AG09319 (cell line): ENCODE measurements at places on chromosomes 6 and 20.
A peak's percentile ranks its signal among the peaks of the same experiment; 100 is the strongest.

- DNase-seq: peak; percentile 47
Observed at GRCh38 chr20:25669826-25670422, 26.7 kb downstream of the ZNF337 start.

DNA sequence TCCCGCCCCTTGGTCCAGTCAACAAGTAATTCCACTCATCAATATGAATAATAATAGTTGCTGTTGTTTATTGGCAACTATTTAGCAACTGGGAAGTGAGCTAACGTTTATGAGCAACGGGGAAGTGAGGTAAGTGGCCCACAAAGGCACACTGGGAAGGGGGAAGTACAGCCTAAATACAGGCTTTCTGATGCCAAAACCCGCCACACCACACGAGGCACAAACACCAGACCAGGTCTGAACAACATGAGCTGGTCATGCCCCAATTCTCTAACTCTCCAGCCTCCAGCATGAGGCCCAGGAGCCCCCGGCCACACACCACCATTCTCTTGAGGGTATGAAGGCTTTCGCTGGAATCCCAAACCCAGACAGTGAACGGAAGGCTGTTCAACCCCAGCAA is 50.8 kb downstream of the PREX1 start:
- no peak for DNase-seq

- DNase-seq: no peak
Observed at GRCh38 chr6:127971945-127972391, 71.1 kb upstream of the THEMIS start.

DNA sequence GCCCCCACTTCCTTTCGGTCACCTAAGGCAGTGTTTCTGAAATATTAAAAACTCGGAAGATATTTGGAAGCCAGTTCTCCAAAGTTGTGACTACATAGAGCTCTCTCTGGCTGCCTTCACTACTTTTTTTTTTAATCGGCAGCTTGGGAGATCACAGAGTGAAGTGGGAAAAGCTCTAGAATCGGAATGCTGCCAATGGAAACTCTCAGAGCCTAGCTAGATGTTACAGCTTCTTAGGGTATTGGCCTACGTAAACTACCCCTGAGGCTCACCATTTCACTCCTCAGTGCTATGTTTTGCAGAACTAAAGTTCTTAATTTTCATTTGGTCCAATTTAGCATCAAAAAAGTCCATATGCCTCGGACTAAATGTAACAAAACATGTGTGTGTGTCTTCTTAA is 14.5 kb downstream of the SERPINB1 start:
- DNase-seq: no peak

DNA sequence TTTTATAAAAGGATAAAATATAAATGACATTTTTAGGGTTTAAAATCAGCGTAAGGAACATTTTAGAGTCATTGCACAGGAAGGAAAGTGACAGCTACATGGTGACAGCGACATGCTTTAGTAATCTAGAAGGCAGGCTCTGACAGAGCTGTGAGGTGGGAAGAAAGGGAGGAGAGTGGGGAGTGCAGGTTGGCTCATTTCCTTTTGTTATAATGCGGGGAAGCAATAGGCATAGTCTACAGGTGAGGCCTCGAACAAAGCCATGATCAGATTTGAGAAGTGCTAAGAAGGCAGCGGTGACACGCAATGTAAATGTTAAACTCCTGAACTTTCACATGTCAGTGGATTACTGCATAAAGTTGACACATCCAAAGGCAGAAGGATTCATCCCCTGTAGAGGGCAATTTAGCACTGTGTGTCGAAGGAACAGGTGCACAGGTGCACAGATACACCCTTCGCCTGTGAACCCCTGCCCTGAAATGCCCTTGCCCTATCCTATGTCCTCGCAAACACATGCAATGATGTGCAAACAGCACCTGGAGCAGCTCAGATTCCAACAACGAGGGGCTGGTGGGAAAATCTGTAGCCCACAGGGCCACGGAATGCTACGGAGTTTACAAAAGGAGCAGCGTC is 32.4 kb upstream of the SMOC2 start:
- DNase-seq: no peak

DNA sequence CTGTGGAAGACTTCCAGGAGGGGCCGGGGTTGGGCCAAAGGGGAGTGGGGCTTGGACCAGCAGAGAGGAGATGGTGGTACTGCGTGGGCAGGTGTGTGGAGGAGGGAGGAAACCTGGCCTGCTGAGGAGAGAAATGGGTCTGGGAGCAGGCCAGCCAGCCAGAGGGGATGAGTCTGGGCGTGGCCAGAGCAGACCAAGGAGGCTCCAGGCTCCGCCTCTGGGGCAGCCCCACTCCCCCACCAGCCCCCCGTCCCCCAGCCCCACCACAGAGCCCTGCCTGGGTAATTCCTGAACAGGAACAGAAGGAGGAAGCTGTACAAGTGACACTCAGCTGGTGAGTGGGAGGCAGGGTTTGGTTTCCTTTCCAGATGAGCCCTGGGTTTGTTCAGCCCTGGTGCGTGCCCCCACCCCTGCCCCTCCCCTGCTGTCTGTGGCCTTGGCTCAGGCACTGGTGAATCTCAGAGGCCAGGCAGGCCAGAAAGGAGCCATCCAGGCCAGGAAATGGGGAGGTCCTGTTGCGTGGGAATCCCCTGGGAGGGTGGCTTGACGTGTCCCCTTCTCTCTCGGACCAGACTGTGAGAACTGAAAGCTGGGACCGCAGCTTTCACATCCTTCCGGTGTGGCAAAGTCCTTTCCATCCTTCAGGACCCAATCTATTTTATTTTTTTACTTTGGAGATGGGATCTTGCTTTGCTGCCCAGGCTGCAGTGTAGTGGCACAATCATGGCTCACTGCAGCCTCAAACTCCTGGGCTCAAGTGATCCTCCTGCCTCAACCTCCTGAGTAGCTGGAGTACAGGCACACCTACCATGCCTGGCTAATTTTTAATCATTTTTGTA is 9.4 kb upstream of the SRC start:
- no peak for DNase-seq

DNA sequence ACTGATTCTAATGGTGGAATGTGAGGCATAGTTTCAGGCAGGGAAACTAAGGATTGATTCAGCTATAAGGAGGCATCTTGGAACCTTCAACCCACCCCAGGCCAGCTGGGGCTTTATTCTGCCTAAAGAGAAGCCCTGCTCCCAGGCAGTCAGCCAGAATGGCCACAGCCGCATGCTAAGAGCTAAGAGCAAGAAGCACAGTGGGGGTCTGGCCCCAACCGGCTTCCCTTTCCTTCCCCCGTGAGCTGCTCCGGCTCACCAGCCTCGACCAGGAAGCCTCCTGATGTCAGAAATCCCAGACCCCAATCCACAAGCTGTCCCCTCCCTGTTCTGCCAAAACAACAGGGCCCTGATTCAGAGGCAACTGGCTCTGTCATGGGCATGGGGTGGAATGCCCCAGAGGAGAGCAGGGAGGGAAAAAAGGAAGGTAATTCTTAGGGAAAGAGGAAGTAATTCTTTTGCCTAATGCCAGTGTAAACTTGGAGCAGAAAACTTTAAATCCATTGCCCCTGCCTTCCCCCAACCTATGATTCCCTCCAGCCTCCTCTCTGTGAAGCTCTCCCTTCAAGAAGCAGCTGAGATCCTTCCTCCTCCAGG is 6.9 kb downstream of the GRM4 start:
- no peak for DNase-seq

GRCh38 chr6:13535306-13535705 is 39.1 kb upstream of the SIRT5 start:
- no peak for DNase-seq

- DNase-seq: no peak
Observed at GRCh38 chr6:130913120-130913519, 85.9 kb downstream of the SMLR1 start.

DNA sequence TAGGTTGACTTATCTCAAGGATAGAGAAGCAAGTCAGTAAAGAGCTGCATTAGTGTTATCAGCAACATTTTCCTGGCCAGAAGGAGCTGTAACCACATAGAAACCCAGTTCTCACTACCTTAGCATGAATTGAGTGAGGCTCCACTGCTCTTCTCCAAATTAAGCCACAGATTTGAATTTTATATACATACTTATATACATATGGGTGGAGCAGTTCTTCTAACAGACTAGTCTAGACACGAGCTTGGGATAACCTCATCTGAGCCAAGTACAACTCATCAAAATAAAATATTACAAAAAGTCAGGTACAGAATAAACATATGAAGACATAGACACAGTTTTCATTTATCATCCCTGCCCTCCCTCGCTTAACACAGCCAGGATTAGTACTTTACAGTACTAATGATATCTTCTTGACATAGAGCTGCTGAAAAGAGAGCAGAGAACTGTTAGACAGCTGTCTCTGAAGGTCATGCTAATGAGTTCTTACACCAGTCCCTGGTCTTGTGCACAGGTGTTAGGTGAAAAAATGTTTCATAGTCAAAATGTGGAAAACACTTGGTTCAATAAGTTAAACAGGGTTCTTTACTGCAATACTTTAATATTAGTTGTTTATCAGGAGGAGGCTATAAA is 147.4 kb upstream of the HTR1E start:
- DNase-seq: no peak

- DNase-seq: no peak
Observed at GRCh38 chr20:22814471-22815205, 220.5 kb upstream of the SSTR4 start.

GRCh38 chr6:115798229-115798628 is 262.5 kb downstream of the FRK start:
- no peak for DNase-seq

GRCh38 chr20:18058661-18059467 is 1.1 kb upstream of the OVOL2 start:
- DNase-seq: no peak

DNA sequence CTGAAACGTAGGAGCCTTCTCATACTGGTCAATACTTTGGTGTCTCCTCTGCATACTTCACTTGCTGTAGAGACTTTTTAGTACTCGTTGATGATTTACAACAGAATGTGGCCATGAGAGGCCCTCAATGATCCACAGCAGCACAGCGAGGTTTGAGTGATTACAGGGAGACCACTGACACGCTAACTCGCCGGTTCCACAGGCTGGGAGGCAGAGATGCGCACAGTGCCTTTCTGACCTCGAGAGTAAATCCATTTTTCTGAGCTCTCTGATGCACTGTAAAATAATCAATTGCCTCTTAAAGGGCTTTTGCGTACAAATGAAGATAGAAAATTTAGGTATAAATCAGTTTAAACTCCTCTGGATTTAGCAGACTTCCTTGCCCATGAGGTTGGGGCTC is 56.2 kb upstream of the TBC1D7 start:
- DNase-seq: no peak

DNA sequence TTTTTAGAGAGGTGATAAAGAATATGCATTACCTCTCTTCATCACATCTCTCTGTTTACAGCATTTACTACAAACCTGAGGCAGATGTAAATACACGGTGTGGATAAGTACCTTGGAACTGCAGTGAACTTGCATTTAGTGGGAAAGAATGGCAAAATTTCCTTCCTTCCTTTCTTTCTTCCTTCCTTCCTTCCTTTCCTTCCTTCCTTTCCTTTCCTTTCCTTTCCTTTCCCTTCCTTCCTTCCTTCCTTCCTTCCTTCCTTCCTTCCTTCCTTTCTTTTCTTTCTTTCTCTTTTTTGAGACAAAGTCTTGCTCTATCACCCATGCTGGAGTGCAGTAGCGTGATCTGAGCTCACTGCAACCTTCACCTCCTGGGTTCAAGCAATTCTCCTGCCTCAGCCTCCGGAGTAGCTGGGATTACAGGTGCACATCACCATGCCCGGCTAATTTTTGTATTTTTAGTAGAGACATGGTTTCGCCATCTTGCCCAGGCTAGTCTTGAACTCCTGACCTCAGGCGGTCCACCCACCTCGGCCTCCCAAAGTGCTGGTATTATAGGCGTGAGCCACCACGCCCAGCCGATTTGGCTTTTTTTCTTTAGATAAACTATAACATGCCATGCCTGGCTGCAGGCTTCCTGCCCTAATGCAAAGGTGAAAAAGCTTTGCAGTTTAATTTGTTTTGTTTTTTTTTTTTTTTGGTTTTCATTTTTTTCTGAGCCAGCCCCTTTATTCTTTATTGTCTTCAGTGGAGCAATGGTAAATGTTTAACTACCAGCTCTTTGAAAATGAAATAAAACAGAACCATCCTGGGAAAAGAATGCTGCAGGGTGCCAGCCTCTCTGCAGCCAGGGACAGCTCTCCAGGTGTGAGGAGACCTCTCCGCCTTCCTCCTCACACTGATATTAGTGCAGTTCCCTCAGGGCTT is 64.2 kb upstream of the NEDD9 start:
- DNase-seq: no peak

- DNase-seq: no peak
Observed at GRCh38 chr6:159023893-159024292, 20.9 kb downstream of the TAGAP start.

- DNase-seq: no peak
Observed at GRCh38 chr6:64143101-64143500, 507.5 kb downstream of the PHF3 start.
